ENCODE measurements at places on chromosomes 13 and 19. TPM values are rescaled to one million over a fixed set of nuclear protein-coding genes. Genes with fewer than 3 reads are reported as not detected.

The CLEC4M gene
- total RNA-seq = not detected

The CEACAM5 gene
- not detected for total RNA-seq

The POU2F2 gene
- total RNA-seq = 3.0 TPM

The CCDC61 gene
- total RNA-seq = 5.8 TPM

Measured in occipital lobe (tissue), 3 donors.